ENCODE measurements at places on chromosomes 6 and 20. TPM values are rescaled to one million over a fixed set of nuclear protein-coding genes. Genes with fewer than 3 reads are reported as not detected.

- no peak for DNase-seq
- H3K27me3 ChIP-seq: no peaks in the 10 kb centered on the region
- no peaks in the 10 kb centered on the region for H3K4me1 ChIP-seq
- no peak overlapping the region for H3K27ac ChIP-seq
Observed at GRCh38 chr6:66628917-66629316, 921.9 kb upstream of the EYS start.

DNA sequence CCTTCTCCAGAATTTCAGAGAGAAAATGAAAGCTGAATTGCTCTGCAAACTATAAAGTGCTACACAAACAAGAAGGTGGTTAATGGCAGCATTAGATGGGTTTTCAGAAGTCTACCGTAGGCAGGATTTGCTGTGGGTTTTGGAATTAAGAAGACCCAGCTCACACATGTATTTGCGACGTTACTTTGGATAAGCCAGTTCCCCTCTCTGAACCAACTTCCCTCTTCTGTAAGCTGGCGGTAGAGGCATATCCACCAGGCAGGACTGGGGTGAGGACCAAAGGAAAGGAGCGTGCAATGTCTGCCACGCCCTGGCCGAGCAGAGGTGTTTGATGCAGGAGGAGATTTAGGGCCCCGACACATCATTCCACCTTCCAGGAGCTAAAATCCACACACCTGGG is 6.9 kb downstream of the RSPO4 start:
- no peaks in the 10 kb centered on the region for H3K4me1 ChIP-seq
- H3K4me3 ChIP-seq: no peak overlapping the region
- peaks cover 41% of the 10 kb centered on the region for H3K27me3 ChIP-seq
- DNase-seq: no peak
- H3K27ac ChIP-seq: no peak overlapping the region

GRCh38 chr6:148557796-148558321 is 189.0 kb upstream of the UST start:
- H3K36me3 ChIP-seq: peaks cover 24% of the 10 kb centered on the region
- no peak overlapping the region for H3K4me3 ChIP-seq
- H3K27ac ChIP-seq: no peak overlapping the region
- H3K27me3 ChIP-seq: no peaks in the 10 kb centered on the region

GRCh38 chr20:33650111-33650752 is 11.9 kb upstream of the C20orf144 start:
- H3K27ac ChIP-seq: no peak overlapping the region
- peaks cover 10% of the 10 kb centered on the region for H3K36me3 ChIP-seq
- peak overlapping the region; percentile 27 for H3K4me3 ChIP-seq
- peaks cover 3% of the 10 kb centered on the region for H3K27me3 ChIP-seq

DNA sequence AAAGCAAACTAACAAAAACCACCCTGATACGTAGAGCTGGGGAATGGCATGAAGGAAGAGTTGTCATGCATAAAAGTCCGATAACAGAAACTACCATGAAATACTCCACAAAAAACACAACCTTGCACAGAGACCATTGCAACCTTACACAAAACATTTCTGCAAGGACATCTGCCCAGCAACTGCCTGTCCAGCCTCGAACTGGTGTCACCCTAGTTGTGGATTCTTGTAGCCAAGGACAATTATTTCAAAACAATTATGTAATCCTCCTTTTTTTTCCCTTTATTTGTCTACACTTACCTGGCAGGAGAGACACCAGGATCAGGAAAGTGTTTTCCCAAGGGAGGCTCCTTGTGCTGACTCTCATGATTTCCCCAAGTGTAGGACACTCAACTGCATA is 232.5 kb upstream of the SYNDIG1 start:
- no peak for DNase-seq
- no peaks in the 10 kb centered on the region for H3K27me3 ChIP-seq
- H3K4me1 ChIP-seq: peaks cover 20% of the 10 kb centered on the region
- no peaks in the 10 kb centered on the region for H3K36me3 ChIP-seq

- no peaks in the 10 kb centered on the region for H3K36me3 ChIP-seq
- H3K27me3 ChIP-seq: no peaks in the 10 kb centered on the region
- no peak for DNase-seq
- H3K4me1 ChIP-seq: peaks cover 10% of the 10 kb centered on the region
Observed at GRCh38 chr6:39560915-39561314, 164.3 kb downstream of the KIF6 start.

GRCh38 chr6:114108119-114109002 is 137.4 kb upstream of the HDAC2 start:
- peak; percentile 79 for DNase-seq
- H3K27me3 ChIP-seq: no peaks in the 10 kb centered on the region
- H3K4me3 ChIP-seq: no peak overlapping the region

GRCh38 chr6:81748994-81749393 is 3.5 kb downstream of the TENT5A start:
- peaks cover 27% of the 10 kb centered on the region for H3K4me1 ChIP-seq
- H3K27ac ChIP-seq: no peak overlapping the region
- peaks cover 2% of the 10 kb centered on the region for H3K36me3 ChIP-seq
- H3K27me3 ChIP-seq: peaks cover 10% of the 10 kb centered on the region
- H3K4me3 ChIP-seq: peak overlapping the region; percentile 97

DNA sequence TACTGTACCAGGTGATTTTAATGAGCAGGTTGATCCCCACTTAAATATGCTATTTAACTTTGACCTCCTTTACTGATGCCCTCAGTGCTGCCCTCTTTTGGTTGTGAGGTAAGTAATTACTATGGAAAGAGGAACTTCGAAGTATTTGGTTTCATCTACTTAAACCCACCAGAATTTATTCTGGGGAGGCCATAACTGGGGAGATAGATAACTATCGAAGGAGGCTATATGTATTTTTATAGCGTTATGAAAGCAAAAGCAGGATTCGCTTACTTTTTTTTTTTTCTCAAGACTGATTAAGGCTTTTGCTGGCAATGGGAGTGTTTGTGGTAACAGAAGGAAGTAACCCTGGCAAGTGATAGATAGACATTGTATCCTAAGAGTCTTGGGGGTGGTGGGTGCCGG is 168.9 kb upstream of the CENPW start:
- no peak for DNase-seq
- peaks cover 5% of the 10 kb centered on the region for H3K4me1 ChIP-seq
- peaks cover 3% of the 10 kb centered on the region for H3K36me3 ChIP-seq
- H3K27me3 ChIP-seq: peaks cover 2% of the 10 kb centered on the region
- no peak overlapping the region for H3K4me3 ChIP-seq
- no peak overlapping the region for H3K27ac ChIP-seq

DNA sequence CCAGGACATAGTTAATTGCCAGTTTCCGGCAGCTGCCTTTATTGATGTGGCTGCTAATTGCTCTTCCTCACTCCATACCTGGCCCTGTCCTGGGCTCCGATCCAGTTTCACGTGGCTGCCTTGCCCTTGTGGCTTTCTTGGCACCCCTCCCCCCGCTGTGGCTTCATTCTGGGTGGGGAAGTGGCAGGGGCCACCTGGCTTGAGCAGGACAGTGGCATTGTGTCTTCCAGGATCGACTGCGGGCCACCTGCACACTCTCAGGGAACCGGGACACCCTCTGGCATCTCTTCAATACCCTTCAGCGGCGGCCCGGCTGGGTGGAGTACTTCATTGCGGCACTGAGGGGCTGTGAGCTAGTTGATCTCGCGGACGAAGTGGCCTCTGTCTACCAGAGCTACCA is 10.8 kb downstream of the MAVS start:
- H3K27ac ChIP-seq: no peak overlapping the region
- H3K4me1 ChIP-seq: peaks cover 8% of the 10 kb centered on the region
- peaks cover 18% of the 10 kb centered on the region for H3K36me3 ChIP-seq
- no peaks in the 10 kb centered on the region for H3K27me3 ChIP-seq
- no peak for DNase-seq

DNA sequence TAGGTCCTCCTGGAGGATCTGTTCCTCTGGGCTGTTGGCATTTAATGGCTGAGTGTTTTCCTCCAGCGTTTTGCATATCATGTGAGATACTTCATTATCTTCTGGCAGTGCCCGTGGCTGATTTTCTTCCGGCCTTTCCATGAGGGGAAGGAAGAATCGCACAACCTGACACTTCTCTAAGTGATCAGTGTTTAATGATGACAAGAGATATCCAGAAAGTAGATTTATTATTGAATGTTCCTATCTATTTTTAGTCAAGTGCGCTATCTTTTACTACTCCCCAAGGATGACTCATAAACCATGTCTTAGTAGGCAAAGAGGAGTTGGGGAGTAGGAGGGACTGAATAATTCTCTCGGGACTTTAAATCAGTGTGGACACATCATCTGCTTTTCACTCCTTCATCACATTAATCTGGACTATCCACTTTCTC is 149.7 kb downstream of the PLCB4 start:
- peaks cover 15% of the 10 kb centered on the region for H3K4me1 ChIP-seq
- no peak overlapping the region for H3K27ac ChIP-seq
- no peaks in the 10 kb centered on the region for H3K27me3 ChIP-seq
- H3K4me3 ChIP-seq: no peak overlapping the region
- no peak for DNase-seq
- peaks cover 12% of the 10 kb centered on the region for H3K36me3 ChIP-seq

- no peak overlapping the region for H3K27ac ChIP-seq
- peaks cover 11% of the 10 kb centered on the region for H3K36me3 ChIP-seq
- no peaks in the 10 kb centered on the region for H3K27me3 ChIP-seq
- no peak overlapping the region for H3K4me3 ChIP-seq
Observed at GRCh38 chr6:148891405-148891783, 144.6 kb downstream of the UST start.

DNA sequence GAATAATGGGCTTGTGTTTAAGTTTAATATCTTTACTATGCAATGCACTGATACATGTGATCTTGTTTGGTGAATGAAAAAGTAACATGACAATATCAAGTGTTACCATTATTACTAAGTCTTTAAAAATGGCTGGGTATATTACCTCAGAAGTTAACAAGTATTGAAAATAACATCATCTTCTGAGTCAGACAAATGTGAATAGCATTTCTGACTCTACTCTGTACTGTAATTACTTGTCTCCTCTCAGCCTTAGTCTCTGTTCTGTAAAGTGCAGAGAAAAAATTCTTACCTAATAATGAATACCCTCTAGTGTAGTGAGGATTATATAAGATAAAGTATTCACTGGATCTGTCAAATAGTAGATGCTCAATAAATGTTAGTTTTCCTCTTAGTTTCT is 47.0 kb upstream of the GCLC start:
- H3K4me1 ChIP-seq: no peaks in the 10 kb centered on the region
- H3K27ac ChIP-seq: no peak overlapping the region
- H3K36me3 ChIP-seq: no peaks in the 10 kb centered on the region
- H3K27me3 ChIP-seq: no peaks in the 10 kb centered on the region
- no peak overlapping the region for H3K4me3 ChIP-seq
- DNase-seq: no peak

DNA sequence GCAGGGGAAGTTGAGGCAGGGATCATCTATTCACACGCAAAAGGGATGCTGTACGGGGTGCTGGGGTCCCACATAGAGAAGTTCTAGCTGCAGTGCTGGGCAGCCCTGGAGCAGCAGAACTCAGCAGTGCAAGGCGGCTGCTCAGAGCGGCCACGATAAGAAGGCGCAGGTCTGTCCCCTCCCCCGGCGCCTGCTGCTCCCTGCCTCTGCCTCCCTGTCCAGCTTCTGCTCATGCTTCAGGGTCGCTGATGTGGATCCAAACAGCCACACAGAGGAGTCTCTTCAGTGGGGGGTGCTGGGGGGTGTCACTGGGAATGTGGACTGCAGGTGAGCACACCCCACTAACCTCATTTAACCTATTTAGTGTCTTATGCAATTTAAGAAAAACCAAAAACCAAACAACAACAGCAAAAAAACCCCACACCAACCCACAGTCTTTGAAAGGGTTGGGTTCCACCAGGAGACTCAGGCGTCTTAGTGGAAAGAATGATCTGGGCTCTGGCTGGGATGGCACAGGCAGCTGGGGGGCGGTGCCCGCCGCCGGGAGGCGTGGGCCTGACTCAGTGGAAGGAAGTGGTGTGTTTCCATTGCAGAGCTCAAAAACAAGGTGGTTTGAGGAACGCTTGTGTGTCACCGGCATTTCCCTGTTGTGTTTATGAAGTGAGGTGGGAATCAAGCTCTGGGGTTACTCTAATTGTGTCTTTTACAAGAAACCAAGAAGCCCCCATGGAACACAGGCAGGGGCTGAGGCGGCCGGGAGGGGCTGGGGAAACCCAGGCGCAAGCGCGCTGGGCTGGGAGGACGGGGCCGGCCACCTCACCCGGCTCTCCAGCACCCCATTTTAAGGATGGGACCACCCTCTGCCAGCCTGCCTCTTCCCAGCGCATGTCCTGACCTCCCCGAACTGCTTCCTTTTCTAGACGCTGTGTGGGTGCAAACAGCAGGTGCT is 55.1 kb downstream of the IRF4 start:
- no peak overlapping the region for H3K27ac ChIP-seq
- H3K4me3 ChIP-seq: no peak overlapping the region
- DNase-seq: no peak

DNA sequence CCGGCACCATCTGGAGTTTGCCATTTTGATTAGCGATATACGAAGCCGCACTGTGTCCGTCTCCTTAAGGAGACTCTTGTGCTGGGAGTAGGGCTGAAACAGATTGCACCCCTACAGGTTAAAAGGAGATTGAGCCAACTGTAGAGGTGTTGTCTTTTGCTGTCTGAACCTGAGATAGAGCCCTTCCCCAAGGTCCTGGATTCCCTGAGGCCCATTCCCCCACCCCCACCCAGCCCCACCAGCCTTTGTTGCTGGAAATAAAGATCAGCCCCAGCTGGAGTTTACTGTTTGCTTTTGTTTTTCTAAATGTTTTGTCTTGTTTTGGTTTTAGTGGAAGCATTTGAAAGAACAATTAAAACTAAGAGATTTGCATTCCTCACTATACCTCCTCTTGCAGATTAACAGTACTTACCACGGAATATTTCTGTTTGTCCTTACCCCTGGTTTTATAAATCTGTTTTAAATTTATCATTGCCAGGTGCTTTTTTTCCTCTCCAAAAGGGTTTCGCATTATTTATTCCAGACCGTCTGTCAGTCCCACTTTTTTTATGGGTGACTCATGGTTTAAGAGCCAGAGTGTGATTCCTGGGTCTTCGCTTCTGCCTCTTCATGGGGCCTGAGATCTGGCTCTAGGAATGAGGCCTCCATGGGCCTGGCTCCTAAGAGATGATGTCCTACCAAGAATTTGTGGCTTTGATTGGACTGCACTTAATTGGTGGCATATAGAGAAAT is 169.2 kb downstream of the DTNBP1 start:
- peaks cover 53% of the 10 kb centered on the region for H3K4me1 ChIP-seq
- no peak overlapping the region for H3K27ac ChIP-seq
- no peaks in the 10 kb centered on the region for H3K27me3 ChIP-seq
- H3K4me3 ChIP-seq: no peak overlapping the region

GRCh38 chr20:23126281-23127061 is 40.3 kb upstream of the CD93 start:
- no peaks in the 10 kb centered on the region for H3K36me3 ChIP-seq
- H3K27me3 ChIP-seq: no peaks in the 10 kb centered on the region
- no peaks in the 10 kb centered on the region for H3K4me1 ChIP-seq
- H3K4me3 ChIP-seq: no peak overlapping the region
- no peak for DNase-seq
- H3K27ac ChIP-seq: peak overlapping the region; percentile 22

GRCh38 chr20:18837718-18838117 is 24.1 kb downstream of the SCP2D1 start:
- H3K36me3 ChIP-seq: no peaks in the 10 kb centered on the region
- H3K27me3 ChIP-seq: peaks cover 2% of the 10 kb centered on the region
- H3K27ac ChIP-seq: no peak overlapping the region
- H3K4me3 ChIP-seq: no peak overlapping the region

- H3K27me3 ChIP-seq: no peaks in the 10 kb centered on the region
- H3K4me3 ChIP-seq: no peak overlapping the region
- peaks cover 21% of the 10 kb centered on the region for H3K4me1 ChIP-seq
Observed at GRCh38 chr20:45061244-45061643, 39.7 kb downstream of the KCNS1 start.

Gene PHACTR3
- 22.4 TPM for total RNA-seq

Gene ARFGEF3
- 0.30 TPM for total RNA-seq

Gene TP53TG5
- not detected for total RNA-seq

Gene GHRH
- not detected for total RNA-seq

Gene TSPO2
- not detected for total RNA-seq

Gene BTN2A1
- total RNA-seq: 25.8 TPM

Gene METTL24
- 3.6 TPM for total RNA-seq

Gene RBBP9
- total RNA-seq: 23.7 TPM
